ENCODE measurements at places on chromosomes 4 and X. TPM values are rescaled to one million over a fixed set of nuclear protein-coding genes. Genes with fewer than 3 reads are reported as not detected.
A peak's percentile ranks its signal among the peaks of the same experiment; 100 is the strongest.

GRCh38 chr4:54723820-54724219, 66.1 kb downstream of the KIT start:
- DNase-seq, result no peak

DNA sequence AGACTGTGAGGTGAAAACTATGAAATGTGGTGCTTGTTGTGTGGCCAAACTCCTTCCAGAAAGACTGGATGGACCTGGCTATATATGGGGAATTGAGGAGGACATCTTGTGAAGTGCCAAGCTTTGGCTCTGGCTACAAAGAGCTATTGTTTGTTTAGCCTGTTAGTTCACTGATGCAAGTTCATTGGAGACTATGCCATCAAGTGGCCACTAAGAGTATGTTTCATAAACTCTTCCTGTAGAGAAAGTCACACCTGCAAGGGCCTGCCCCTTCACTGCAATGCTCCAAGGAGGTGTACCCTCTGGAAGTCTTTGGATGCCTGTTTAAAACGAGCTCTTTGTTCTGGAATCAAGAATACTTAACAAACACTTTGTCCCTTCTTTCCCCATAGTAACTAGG, 382.0 kb downstream of the GABRG1 start:
- no peak for DNase-seq

- DNase-seq, result no peak
Observed at GRCh38 chr4:141580523-141580922, 55.9 kb upstream of the IL15 start.

DNA sequence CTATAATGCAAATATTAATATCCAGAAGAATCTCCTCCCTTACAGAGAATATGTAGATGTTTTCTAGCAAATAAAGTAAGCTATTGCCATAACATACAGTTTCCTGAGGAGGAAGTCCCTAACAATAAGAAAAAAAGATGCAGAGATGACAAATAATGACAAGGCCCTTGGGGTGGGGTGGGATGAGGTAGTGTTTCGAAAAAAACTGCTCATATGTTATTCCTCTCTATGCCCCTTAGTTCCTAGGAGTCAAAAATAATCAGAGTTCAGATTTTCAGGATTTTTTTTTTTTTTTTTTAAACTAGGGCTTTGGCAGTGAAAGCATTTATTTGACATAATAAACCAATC, 99.0 kb downstream of the ZAR1 start:
- no peak for DNase-seq

GRCh38 chr4:47786958-47787370, 50.9 kb downstream of the CORIN start:
- DNase-seq, result no peak

DNA sequence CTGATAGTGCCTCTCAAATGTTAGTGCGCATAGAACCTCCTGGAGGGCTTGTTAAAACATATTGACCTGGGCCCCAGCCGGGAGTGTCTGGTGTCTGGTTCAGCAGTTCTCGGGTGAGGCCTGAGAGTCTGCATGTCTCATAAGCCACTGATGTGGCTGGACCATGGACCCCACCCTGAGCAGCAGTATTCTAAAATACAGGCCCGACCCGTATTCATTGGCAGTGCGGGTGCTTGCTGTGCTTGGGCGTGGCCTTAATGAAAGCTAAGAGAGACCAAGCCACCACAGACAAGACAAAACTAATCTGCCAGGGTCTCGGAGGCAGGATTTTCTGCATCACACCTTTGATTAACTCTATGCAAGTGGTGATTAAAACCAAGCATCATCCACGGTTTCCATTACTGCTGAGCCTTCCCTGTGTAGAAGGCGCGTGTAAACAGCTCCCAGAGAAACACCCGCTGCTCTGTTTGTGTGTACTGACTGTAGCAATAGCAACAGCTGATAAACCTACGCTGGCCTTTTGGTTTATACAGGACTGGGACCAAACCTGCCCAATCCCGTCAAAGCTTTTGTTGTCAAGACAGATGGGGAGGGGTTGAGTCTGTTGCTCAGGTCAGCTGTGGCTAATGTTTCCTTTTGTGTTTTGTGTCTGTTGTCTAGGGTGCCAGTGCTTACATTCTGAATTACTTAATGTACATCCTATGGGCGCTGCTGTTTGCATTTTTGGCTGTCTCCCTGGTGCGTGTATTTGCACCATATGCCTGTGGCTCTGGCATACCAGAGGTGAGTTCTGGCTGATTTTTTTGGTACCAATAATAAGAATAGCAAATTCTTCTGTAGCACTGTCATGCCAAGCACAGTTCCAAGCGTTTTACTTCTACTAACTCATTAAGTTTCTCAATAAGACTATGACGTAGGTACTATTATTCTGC, 40.8 kb downstream of the CLCN4 start:
- no peak for DNase-seq

- DNase-seq, result no peak
Observed at GRCh38 chrX:72666451-72666850, 47.7 kb downstream of the PHKA1 start.

- DNase-seq, result no peak
Observed at GRCh38 chrX:107484002-107484726, 34.7 kb downstream of the FRMPD3 start.

GRCh38 chr4:30386266-30386895, 333.8 kb upstream of the PCDH7 start:
- no peak for DNase-seq

DNA sequence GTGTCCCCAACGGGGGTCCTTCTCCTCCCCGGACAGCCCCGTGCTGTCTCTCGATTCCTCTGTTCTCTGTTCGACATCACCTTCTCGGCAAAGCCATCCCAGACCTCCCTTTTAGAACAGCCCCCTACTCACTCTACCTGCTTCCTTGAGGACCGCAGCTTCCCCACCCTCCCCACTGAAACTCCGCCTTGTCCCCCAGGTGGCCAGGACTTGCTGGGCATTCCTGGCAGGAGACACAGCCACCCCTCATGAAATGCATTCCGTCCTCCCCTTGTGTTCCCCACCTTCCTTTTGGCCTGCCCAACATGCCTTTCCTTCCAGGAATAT, 34.8 kb upstream of the GPR78 start:
- no peak for DNase-seq

- DNase-seq, result peak; percentile 76
Observed at GRCh38 chr4:87498446-87498900, 30.7 kb downstream of the SPARCL1 start.

GRCh38 chr4:128159967-128160366, 98.9 kb downstream of the LARP1B start:
- no peak for DNase-seq

DNA sequence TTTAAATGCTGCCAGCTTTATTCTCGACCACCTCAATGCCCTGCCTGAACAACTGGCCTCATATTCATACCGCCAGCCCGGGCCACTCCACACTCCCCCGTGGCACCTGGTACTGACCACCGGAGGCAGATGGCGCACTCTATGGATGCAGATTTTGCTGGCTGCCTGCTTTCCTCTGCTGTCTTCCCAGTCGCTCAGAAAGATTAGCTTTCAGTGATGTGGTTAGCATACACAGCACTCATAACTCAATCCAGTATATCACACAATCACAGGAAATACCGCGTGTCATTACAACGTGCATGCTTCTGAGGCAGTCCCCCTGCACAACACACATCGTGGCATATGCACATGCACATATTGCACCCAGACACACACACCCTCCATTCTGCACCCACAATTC, 147.2 kb upstream of the BCOR start:
- no peak for DNase-seq

DNA sequence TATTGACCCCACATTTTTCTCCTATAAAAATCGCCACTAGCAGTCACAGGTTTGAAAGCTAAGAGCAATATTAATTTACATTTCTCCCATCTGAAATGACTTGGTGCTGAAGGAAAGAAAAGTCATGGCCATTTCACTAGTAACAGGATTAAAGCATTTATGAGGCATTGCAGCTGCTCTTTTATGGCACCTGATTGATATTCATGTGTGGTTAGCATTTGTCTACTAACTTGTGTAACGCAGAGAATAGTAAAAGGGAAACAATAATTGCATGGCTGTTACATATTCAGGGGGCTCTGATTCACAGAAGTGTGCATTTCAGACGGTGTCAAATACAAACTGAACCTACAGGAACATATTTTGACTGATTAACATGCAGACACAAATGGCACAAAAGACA, 5.2 kb downstream of the PCDH19 start:
- no peak for DNase-seq

GRCh38 chrX:67787196-67787595, 243.4 kb downstream of the AR start:
- DNase-seq, result no peak

The KIAA1210 gene
- polyA plus RNA-seq, result 0.24 TPM

The SRPK3 gene
- polyA plus RNA-seq, result 299 TPM

The ZNF280C gene
- polyA plus RNA-seq, result 6.8 TPM

The EDNRA gene
- polyA plus RNA-seq, result 23.4 TPM

The FGG gene
- not detected for polyA plus RNA-seq

The GAGE12E gene
- not detected for polyA plus RNA-seq

The PDZD4 gene
- polyA plus RNA-seq, result 2.4 TPM

The PRICKLE3 gene
- 3.6 TPM for polyA plus RNA-seq

The NONO gene
- polyA plus RNA-seq, result 300 TPM

The SMIM43 gene
- polyA plus RNA-seq, result 1.5 TPM

All from forelimb muscle (tissue), 1 donor.